ENCODE measurements at places on chromosomes 6 and 20.
A peak's percentile ranks its signal among the peaks of the same experiment; 100 is the strongest.

- no peak for DNase-seq
Observed at GRCh38 chr20:61120595-61121515, 131.2 kb upstream of the CDH4 start.

DNA sequence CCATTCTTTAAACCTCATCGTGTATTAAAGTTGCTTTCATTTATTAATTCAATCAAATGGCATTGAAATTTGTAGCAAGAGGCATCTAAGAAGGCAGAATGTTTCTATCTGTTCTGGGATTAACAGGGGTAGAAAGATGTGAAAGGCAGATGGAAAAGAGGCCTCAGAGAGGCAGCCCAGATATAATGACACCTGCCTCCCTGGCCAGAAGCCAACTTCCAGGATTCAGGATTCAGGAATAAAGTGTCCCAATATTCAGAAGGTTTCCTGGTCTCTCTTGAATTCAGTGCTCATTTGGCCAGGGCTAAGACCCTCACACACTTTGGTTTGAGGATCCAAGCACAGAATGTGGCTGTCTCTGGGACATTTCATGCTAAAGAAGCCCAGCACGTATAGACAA, 39.9 kb downstream of the HLA-B start:
- DNase-seq: no peak

DNA sequence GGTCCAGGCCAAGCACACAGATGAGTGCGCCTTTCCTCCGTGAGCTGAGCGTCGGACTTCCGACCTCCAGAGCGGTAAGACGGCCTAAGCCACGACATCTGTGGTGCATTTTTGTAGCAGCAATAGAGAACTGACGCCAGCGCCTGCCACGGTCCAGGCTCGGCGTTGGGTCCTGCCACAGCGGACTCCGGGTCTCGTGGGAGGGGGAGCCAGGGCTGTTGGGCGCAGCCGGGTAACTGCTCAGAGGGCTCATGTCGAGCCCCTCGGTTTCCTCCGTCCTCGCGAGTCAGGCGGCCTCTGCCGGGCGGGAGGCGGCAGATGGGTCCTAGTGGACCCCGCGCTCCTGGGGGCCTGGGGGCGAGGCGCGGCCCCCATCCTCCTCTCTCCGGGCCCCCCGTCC, 216.1 kb downstream of the QKI start:
- DNase-seq: no peak

- no peak for DNase-seq
Observed at GRCh38 chr6:34644716-34645115, 51.9 kb downstream of the ILRUN start.

DNA sequence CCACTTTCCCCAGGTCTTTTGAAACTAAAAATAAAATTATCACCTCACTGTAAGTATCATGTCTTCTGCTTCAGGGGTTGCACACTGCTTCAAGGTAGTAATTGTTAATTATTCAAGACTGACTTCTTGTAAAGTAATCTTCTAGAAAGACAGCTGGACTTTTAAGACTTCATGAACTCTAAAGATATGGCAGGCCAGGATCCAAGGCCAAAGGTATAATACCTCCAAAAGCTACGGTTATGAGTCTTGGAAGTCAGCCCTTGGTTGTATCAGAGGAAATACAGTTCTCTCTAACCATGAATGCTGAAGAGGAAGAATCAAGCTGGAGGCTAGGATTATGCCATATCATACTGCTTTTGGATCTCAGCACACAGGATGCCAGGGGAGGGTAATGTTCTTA, 1346.8 kb upstream of the GJE1 start:
- DNase-seq: no peak

GRCh38 chr20:50308513-50309279, 118.1 kb downstream of the CEBPB start:
- no peak for DNase-seq

DNA sequence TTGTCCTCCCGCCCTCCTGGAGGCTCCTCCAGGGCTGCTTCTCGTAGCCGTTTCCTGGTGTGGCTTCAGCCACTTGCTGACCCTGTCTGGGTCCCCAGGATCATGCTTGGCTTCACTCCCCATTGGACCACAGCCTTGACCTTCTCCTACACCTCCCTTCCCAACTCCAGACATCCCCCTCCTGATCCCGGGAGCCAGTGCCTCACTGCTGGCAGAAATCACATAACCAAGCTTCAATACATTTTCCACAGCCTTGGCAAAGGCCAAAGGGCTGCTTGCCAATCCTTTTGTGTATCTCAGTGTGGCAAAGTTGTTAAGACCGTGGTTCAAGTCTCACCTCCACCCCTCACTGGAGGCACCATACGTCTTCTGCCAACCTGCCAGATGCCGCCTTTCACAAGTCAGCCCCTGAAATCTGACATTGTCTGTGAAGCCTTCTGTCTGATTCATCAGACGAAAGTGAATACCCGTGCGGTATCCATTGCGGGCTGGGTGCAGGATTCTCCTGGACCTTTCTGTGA, 60.1 kb downstream of the PHACTR3 start:
- DNase-seq: no peak

DNA sequence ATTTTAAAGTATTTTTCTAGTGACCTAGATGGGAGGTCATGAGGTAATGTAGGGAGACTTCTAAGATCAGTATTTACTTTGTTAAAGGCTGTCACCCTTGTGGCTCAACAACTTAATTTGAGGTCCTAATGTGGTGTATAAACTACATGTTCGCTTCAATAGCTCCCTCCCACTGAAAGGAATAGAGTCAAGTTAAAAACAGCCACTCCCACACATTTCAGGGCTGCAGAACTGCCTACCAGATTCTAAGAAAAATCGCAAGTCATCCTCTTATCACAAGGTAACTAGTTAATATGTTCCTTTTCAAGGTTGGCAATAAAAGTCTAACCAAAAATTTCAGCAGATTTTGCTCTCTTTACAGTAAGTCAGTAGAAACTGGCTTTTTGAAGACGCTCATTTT, 15.1 kb downstream of the GSTA1 start:
- DNase-seq: no peak

DNA sequence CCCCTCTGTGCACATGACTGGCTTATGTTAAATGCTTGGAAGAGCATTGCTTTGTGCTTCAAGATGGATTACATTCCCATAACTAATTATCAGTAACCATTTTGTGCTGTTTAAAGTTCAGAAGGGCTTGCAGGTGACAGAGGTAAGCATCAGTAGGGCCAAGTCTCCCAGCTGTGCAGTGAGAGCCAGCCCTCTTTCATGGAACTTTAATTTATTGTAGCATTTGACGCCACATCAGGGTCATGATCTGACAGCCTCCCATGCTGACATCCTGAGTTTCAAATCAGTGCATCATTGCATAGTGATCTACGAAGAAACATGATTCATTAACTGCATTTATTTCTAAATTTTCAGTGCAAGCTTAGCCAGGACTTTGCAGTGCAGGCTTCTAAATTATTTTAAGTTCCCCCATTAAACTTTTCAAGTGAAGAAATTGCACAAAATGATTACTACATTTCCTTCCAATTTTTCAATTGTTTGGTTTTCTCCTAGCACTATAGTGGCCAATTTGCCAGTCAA, 380.9 kb downstream of the UTRN start:
- no peak for DNase-seq

GRCh38 chr6:106117579-106117978, 31.4 kb downstream of the PRDM1 start:
- peak; percentile 26 for DNase-seq

GRCh38 chr6:94673251-94673650, 904.1 kb upstream of the MANEA start:
- no peak for DNase-seq

DNA sequence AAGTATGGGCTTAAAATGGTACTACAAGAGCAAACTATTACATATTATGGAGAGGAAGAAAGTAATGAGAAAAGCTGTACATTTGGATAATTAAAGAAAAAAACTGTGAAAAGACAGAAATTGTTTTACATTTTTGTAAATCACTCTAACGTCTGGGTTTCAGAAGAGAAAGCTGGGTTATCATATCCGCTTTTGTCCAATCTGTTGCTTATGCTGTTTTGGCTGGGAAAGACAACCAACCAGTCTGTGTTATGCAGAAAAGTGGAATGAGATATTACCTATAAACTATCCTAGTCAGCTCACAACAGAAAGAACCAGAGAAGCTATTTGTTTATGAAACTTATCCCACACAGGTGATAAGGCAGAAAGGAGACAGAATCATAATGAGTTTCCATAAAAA, 32.4 kb downstream of the REV3L start:
- no peak for DNase-seq

DNA sequence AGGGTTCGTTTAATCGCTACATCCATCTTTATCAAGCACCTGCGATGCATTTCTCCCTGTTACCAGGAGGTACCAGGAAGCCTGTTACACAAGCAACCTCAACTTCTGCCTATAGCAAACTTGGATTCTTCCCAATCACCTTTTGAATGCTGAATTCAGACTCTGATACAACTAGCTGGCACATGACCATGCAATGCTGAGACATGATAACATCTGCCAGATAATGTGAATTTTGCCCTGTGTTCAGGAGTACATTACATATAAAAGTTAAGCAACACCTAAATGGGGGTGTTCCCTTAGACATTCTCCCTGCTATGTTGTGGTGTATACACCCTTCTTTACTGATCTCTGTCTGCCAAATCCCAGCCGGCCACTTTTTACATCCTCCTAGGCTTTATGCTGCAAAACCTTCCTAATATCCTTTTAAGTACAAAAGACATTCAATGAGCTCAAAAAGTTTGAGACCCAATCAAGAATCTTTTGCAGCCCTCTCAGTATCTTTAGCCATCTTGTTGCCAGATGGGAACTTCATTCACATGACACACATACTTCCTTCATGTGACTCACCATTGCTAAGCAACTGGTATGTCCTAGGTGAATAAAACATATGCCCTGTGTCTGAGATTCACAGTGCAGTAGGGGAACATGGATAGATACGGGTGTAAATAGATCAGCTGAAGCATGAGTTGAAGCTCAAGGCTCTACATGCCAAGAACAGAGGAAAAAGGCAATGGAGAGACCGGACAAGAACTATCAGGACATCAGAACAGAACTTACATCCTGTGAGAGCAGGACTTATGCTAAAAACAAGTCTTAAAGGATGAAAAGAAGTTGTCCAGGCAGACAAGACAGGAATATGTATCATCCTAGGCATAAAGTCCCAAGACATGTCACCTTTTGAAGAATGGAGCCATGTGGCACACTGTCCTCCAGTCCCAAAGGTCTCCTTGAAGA, 84.3 kb downstream of the ZHX3 start:
- no peak for DNase-seq

DNA sequence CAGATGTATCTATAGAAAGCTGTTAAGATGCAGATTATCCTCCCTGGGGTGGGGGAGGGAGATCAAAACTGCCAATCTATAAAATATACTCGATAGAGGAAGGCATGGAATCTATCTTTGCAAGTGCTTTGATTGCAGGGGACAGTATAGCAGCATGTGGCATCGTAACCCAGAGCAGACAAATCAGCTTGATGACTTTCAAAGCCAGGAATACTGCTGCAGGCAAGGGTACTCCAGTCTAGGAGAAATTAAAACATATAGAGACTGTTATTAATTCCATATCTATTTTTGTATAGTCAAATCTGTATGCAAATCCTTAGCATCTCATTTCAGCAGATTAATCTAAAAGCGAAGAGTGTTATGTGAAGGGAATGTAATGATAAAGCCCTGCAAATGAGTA, 159.4 kb downstream of the MMS22L start:
- no peak for DNase-seq

- no peak for DNase-seq
Observed at GRCh38 chr6:56483929-56484328, 158.8 kb downstream of the DST start.

DNA sequence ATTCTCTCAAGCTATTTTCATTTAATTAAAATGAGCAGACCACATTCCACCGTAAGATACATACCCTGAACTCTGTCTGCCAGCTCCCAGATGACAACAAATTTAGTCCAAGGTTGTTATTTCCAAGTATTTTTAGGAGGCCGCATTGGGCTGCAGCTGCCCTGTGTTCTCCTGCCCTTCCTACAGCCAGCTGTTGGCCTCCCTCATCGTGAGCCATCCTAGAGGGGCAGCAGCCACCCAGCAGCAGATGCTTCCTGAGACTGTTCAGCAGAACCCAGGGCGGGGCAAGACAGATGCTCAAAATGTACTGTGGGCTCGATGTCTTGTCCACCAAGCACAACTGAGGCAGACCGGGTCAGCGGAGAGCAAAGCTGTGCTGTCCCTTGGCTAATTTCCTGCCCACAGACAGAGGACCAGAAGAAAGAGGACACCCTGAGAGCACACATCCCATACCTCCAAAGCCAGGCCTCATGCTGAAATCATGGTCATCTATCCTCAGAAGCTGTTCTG, 16.4 kb downstream of the GABRR1 start:
- no peak for DNase-seq

DNA sequence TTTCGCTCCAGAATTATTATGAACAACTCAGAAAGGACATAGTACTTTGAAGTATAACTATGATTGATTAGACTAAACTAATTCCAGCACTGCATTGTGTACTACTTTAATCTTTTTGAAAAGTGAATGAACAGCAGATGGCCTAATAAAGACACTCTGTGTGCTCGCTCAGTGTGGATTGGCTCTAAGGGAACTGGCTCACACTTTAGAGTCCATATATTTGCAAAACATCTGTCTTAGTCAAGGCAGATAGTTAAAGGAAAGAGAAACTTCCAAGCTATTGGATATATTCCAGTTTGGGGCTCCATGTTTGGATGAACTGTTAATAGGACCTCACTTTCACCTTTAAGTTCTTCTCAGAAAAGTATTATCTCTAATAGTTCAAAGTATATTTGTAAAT, 218.9 kb downstream of the EYA4 start:
- no peak for DNase-seq

Data from activated naive CD4-positive, alpha-beta T cell (primary cell).